ENCODE measurements at places on chromosomes 6 and 20.

DNA sequence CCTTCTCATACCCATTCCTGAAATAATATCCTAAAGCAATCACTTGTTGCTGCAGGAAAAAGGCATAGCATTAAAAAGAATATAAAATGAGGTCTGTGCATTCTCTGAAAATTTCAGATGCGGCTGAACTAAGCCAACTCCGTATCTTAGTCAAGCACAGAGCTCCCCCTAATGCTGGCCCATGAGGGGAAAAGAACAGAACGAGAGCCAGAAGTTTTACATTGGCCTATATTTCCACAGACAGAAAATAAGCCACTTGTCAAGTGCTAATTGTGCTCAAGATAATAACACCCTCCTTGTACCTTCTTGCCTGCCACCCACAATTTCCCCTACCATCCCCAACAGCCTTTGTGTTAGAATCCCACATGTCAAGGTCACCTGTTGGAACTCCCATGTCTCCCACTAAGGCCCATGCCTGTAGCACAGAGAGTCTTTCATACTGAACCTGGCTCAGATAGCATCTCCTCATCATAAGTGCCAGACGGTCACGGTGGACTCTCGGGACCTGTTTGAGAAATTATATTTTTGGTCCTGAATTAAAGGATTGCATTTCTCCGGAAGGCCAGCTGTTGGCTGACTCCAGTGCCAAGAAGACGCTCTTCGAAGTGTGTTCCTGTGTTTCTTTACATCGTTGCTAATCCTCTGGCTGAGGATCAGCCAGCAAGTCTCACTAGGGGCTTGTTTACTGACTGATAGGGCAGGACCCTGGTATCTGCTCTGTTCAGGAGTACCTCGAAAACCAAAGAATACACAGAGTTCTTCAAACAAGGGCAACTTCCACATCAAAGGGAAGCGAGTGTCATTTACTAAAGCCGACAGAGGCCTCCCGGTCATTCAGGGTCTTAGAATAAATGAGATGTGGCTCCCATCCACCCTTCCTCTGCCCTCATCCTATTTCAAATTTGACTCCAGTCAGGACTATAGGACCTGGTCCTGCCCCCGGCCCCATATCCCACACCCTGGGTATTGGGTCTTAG, 183.4 kb upstream of the FBXL4 start:
- DNase-seq: no peak

GRCh38 chr6:167652701-167653095, 174.0 kb upstream of the AFDN start:
- no peak for DNase-seq

DNA sequence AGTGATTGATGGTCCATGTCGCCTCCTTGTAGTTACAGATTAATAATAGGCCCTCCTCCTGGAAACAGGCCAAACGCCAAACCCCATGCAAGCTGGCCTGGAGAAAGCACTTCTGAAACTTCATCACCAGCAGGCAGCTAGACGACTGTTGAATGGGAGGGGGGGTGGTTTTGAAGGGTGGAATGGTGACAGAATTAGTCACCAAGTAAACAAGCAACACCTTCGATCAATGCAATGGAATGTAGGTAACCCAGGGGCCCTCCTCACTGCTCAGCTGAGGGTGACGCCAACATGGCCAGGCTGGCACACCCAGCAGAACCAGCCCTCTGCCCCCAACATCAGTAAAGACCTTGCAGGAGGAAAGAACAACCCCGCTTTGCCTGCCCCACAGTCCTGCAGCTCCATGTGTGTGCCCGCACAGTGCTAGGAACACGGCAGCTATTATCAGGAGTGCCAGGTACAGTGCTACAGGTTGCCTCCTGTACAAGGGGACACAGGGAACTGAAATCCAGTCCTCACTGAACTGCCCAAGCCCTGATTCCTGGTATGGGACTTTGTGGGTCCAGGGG, 2.7 kb downstream of the BCAS1 start:
- DNase-seq: no peak

- no peak for DNase-seq
Observed at GRCh38 chr20:44587035-44587980, 4.9 kb downstream of the PKIG start.

DNA sequence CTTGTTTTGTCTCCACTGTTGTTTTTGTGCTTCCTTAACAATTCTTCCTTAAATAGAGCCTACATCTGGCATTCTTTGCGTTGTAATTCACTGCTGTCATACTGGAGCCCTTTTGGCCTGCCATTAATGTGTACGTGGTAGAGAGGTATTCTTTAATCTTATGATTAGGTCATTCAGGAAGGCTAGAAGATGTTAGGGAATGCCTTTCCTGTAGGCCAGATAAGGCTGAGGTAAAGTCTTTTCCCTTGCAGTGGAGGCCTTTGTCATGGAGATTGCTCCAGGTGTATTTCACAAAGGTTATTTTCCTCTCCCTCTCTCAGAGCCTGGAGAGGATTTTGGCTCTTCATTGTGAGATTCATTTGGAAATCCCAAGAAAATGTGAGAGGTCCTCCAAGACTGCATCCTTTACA, 146.9 kb downstream of the FUT9 start:
- DNase-seq: no peak

- DNase-seq: no peak
Observed at GRCh38 chr6:51531623-51532022, 555.8 kb downstream of the PKHD1 start.

Data from activated CD4-positive, CD25-positive, alpha-beta regulatory T cell treated with anti-CD3 and anti-CD28 coated beads, Interleukin-2, amount 50 U/mL, for 72 hours (primary cell).